ENCODE measurements at places on chromosomes 13 and 19.
A peak's percentile ranks its signal among the peaks of the same experiment; 100 is the strongest.

DNA sequence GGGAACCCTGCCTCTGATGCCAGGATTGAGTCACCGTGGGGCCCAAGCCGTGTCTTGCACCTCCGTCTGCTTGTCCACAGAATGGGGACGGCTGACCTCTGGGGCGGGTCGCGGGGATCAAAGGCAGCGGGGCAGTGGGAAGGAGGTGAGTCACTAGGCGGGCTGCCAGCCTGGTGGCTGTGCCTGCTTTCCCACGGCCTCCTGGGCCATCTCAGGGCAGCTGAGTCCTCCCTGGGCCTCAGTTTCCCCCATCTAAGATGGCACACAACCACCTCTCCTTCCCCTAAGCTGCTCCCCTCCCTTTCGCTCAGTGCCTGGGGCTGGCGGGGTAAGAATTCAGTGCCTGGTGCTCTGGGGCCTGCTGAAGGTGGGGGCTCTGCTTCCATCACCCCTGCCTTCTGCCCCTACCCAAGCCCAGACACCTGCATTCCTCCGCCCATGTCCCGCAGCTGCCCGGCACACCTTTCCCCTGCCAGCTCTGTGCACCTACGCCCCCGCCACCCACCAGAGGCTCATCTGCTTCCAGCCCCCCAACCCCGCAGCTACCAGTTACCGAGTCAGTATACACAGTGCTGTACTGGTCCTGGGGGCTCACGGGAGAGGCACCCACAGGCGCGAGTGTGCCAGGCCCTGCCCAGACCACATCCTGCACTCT is 3.5 kb downstream of the MKNK2 start:
- DNase-seq = no peak

DNA sequence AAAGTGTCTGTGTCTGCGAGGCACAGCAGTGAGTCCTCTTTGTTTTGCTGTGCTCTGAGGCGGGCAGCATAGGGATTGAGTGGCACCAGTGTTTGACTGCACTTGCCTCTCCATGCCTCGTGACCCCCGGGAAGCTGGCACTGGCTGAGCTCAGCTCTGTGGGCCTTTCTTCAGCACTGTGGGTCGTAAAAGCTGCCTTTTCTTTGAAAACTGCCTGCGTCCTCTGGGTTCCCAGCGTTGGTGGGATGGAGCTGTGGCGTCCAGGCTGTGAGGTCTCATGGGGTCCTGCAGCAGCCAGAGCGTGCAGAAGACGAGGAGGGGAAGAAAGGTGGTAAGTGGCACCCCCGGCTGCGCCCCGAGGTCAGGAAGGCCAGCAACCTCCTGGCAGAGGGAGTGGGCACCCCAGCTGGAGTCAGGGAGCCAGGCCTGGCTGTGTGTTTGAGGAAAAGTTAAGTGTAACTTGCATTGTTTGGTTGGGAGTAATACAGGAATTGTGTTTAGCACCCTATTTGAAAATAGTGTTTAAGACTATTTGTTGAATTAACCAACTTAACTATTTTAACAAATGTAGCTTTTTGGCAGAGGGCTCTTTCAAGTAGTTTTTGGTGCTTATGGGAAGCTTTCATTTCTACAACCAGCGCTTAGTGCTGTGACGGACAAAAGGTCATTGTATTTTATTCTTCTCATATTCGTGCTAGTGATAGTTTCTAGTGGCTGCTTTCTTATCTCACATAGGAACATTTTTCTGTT is 79.3 kb upstream of the TEX29 start:
- DNase-seq = no peak

DNA sequence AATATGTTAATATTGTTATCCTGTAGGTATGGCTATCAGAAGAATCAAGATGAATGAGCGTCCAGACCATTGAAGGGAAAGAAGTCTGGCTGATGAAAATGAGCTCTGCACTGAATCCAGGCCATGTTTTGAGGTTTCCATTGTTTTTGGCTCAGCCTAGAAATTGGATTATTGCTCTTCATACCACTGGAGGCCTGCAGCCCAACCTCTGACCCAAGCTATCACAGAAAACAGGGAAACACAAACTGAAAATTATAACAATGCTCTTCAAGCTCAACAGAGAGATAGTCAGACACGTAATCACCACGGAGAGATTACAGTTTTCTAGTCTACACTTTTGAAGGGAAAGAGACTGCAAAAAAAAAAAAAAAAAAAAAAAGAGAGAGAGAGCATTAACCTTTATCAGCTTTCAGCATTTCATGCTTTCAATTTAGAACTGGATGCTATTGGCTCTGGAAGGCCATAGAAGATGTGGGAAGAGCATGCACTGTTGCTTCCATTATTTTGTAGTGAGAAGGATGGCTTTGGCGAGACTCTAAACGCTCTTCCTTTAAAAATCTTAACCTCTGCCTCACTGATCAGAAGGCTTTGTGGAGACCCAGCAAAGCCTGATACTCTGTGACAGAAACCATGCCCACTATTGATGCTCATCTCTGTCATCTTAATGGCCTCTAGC is 10.8 kb downstream of the EDNRB start:
- no peak for DNase-seq

- DNase-seq = no peak
Measured at GRCh38 chr13:27236478-27236877, 14.9 kb upstream of the RPL21 start.

DNA sequence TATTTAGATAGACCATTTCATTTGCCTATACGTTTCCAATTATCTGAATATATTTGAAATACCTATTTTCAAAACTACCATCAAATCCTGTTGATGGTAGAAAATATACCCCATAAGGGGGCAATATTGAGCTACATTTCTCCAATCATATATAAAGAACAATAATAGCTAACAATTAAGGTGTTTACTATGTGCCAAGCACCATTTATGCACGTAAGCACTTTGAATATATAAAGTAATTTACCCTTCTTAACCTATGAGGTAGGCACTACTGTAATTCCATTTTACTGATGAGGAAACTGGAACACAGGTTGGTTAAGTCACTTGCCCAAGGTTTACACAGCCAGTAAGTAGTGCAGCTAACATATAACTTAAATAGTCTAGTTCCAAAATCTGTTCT is 79.2 kb downstream of the UBL3 start:
- DNase-seq = no peak

- DNase-seq = no peak
Measured at GRCh38 chr13:20826301-20826700, 52.5 kb upstream of the EEF1AKMT1 start.

DNA sequence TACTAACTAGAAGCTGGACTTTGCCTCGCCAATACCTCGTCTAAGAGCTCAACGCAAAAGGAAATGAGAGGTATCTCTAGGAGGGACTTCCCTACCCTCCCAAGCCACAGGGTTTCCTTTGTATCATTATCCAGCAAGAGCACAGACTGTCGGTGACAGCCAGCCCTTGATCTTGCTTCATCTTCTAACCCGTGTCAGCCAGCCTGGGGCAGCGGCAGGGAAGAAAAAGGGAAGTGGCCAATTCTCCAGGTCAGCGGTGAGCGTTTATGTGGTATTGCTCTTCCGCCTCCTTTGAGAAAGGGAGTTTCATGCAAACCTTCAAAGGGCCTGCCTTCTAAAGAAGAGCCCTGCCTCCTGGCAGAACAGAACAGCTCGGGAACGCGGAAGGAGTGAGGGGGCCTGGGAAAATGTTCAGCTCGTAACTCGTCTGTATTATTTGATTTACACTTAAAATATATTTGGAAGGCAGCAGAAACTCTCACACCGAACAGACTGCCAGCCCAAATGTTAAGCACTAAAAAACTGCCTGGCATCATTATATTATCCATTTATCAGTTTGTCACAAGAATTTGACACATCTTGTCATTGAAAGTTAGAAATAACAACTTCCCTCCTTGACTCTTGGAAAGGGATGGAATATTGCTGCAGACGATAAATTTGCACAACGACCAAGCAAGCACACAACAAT is 41.8 kb downstream of the EFNB2 start:
- DNase-seq = peak; percentile 18

- DNase-seq = no peak
Measured at GRCh38 chr13:52067237-52067636, 42.7 kb downstream of the UTP14C start.

GRCh38 chr19:40907968-40908735 is 26.1 kb upstream of the CYP2A7 start:
- DNase-seq = peak; percentile 56

- DNase-seq = peak; percentile 8
Measured at GRCh38 chr19:51440846-51441409, 17.3 kb downstream of the SIGLEC8 start.

DNA sequence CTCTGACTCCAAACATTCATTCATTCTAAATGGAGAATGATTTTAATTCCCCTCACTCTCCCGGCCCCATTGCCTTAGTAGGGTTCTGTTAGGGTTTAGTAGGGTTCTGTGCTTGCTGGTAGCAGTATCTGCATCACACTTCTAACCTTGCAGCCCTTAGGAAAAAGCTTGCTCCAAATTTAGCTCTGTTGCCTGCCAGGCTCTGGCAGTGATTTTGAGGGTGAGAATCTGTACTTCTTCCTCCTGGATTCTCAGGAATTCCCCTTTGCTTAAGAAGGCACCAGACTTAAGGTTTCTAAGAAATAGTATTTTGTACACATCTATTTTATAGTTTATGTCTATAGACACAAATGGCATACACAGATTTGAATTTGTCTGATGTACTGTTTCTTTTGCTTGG is 14.7 kb downstream of the B3GLCT start:
- DNase-seq = no peak

DNA sequence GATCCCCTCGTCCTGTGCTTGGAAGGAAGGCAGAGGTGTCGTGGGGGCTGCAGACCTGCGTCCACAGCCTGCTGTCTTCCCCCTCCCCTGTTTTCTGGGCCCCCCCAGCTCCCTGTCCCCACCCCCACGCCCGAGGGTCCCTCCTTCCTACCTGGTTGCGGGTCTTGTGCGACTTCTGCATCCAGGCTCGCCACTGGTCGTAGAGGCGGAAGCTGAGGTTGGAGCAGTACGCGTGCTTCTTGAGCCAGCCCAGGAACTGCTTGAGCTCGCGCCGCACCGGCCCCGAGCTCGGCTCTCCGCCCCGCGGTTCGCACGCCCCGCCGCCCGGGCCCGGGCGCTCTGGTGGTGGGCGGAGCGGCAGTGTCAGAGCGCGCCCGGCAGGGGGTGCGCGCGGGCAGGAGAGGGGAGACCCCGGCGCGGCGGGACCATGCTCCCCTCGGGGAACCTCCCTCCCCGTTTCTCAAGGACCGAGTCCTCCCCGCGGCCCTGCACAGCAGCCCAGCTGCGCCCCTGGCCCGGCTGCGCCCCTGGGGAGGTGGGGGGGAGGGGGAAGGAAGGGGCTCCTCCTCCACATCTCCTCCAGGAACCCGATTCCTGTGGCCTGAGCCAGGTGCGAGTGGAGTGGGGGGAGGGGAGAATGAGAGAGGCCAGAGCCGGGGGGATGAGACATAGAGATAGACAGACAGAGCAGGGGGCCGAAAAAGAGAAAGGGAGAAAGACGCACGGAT is 5.7 kb downstream of the REX1BD start:
- DNase-seq = peak; percentile 81

DNA sequence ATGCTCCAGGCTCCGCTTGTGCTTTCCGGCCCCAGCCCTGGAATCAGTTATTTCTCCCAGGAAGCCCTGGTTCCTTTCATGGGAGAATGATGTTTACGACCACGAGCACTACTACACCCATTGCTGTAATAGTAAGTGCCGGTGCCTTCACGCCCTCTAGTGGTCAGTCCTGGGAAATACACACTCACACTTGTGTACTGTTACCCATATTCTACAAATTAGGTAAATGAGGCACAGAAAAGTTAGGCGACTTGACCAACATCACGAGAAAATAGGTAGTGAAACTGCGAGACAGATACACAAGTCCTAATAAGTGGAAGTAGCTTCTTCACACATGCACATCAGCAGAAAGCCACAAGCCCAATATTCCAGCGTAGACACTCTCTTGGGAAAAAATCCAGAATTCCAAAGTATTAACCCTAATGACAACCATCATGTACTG is 21.7 kb downstream of the CEACAM21 start:
- DNase-seq = peak; percentile 80

DNA sequence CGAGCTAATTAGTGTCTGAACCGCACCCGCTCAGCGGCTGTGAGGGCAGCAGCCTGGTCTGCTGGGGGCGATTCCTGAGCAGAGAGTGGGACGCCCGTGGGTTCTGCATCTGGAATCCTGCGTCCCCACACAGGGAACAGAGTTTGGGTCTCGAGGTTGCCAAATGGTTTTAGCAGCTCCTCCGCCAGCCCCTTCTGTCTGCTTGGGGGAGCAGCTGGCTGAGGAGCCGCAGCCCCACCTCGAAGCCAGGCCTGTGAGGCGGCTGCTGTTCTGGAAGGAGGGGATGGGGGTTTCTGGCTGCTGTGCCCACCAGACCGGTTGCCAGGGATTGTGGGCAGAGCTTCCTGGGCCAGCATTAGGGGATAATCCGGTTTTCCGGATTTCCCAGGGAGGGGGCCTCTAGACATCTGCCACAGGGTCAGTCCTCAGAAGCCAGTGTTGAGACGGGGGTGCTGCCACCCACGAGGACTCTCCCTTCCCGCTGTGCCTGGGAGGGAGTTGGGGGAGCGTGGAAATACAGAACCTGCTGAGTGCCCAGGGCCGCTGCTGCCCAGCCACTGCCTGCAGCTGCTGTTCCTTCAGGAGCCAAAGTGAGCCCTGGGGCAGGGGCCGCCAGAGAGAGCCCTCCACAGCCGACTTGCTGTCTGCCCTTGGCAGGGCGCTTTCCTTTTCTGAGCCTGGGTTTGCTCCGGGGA is 2.0 kb downstream of the CDC34 start:
- DNase-seq = no peak

GRCh38 chr13:113238536-113238935 is 29.1 kb downstream of the CUL4A start:
- no peak for DNase-seq

DNA sequence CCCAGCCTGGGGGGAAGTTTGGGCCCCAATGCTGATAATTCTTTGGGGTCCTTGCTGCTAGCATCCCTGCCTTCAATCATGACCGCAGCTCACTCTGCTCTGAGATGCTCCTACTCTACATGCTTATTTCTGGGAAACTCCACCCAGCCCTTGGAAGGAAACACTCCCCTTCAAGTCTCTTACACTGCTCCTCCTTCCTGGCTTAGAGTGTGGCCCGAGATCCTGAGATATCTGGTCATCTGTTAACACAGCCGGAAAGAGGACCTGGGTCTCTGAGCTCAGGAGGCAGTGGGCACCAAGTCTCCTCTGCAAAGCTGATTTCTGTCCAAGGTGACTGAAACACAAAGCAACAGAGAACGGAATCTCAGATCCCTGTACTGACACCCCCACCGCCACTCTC is 33.0 kb downstream of the CYP4F2 start:
- no peak for DNase-seq

- no peak for DNase-seq
Measured at GRCh38 chr13:98838776-98839175, 86.3 kb upstream of the SLC15A1 start.

All from CD4-positive, alpha-beta T cell treated with Interferon alpha-2 for 1 hour (primary cell).